GM23248 (cell line): ENCODE measurements at places on chromosomes 5 and 9. TPM values are rescaled to one million over a fixed set of nuclear protein-coding genes. Genes with fewer than 3 reads are reported as not detected.
A peak's percentile ranks its signal among the peaks of the same experiment; 100 is the strongest.

Gene ANXA1
- total RNA-seq = 986 and 1,002 TPM in 2 replicates

Gene SPATA31E1
- not detected in 2 replicates for total RNA-seq

- DNase-seq = peak; percentile 94
Measured at GRCh38 chr9:97411789-97412625, at the start of gene TDRD7. TSS of gene TDRD7 (plus strand) at chr9:97412096. CDS start at chr9:97428466, 16,370 bp downstream.

DNA sequence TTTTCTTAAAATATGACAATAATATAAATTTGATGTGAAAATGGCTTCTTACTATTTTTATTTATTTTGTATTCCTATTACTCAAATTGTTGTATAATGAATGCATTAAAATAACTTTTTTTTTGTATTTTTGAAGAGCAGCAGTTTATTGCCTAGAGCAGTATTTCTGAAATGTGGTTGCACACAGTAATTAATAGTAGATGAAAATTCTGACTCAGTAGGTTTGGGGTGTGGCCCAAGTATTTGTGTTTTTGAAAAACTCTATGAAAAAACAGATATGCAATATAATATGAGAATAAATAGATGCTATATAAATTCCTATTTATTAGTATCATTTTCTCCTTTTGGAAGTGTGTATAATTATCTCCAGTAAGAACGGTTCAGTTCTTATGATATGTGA lies 2225.3 kb upstream of the C9orf72 start:
- no peak for DNase-seq
